Uterine smooth muscle cell (primary cell): ENCODE measurements at places on chromosomes 13 and 19. TPM values are rescaled to one million over a fixed set of nuclear protein-coding genes. Genes with fewer than 3 reads are reported as not detected.

The OVOL3 gene
- total RNA-seq = not detected in 2 replicates

The CCNA1 gene
- total RNA-seq = 9.4 and 27.0 TPM in 2 replicates

The ZNF780B gene
- 14.1 and 18.6 TPM in 2 replicates for total RNA-seq

The INAFM1 gene
- 2.4 and 3.1 TPM in 2 replicates for total RNA-seq

The ZNF829 gene
- 3.7 TPM in 2 replicates for total RNA-seq

The SIAH3 gene
- under 0.01 TPM in 2 replicates for total RNA-seq

The SHISA2 gene
- under 0.01 TPM in 1 of 2 replicates, not detected in the other for total RNA-seq

The RFXANK gene
- total RNA-seq = 43.5 and 50.0 TPM in 2 replicates

The KIR2DL3 gene
- total RNA-seq = not detected in 2 replicates
